ENCODE measurements at places on chromosomes 13 and 19.

DNA sequence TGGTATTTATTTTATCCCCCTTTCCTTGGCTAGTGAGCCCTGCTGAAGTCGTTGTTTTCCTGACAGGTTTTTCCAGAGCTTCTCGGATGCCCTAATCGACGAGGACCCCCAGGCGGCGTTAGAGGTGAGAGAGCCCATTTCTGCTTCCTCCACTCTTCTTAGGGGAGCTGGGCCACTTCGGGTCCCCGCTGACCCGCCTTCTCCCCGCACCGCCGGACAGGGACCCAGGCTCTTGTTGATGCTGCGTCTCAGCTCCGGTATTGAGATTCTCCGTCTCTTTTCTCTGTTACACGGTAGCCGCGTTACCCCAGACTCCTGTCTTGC lies 306 bp downstream of the SUGT1 start:
- no peak for DNase-seq

GRCh38 chr13:99280166-99280565 lies 22.0 kb upstream of the GPR18 start:
- DNase-seq, result no peak

DNA sequence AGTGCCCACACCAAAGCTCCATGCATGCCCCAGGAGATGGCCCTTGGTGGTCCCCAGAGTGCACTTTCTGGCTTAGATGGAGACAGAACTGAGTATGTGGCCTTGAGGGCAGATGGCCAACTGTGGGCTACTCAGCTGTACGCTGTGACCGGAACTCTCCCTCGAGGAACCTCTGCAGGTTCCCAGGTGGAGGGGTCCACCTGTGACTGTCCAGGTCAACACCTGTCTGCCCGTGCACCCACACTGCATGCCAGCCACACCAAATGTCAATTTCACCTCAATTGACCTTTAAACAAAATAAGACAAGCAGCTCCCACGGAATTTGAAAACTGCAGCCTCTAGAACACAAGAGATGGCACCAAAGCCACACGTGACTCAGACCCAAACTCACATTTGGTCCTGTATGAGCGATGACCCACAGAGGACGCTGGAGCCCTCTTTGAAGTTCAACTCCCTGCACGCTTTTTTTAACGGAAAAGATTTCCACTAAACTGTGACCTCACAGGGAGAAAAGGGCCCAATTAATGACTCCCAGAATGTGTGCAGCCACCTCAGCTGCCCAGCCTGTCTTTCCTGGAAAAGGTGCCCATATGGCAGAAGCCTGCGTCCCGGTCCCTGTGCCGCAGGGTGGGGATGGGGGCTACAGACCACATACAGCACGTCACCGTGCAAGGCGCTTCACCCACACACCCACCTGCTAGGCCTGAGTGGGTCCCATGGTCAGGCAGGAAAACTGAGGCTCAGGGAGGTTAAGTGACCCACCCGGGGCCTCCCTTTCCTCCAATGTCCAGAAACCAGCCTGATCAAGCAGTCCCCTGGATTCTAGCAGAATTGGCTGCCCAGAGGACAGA lies 47.7 kb downstream of the KLF2 start:
- no peak for DNase-seq

- no peak for DNase-seq
Observed at GRCh38 chr19:5253406-5254110, 87.1 kb downstream of the PTPRS start.

DNA sequence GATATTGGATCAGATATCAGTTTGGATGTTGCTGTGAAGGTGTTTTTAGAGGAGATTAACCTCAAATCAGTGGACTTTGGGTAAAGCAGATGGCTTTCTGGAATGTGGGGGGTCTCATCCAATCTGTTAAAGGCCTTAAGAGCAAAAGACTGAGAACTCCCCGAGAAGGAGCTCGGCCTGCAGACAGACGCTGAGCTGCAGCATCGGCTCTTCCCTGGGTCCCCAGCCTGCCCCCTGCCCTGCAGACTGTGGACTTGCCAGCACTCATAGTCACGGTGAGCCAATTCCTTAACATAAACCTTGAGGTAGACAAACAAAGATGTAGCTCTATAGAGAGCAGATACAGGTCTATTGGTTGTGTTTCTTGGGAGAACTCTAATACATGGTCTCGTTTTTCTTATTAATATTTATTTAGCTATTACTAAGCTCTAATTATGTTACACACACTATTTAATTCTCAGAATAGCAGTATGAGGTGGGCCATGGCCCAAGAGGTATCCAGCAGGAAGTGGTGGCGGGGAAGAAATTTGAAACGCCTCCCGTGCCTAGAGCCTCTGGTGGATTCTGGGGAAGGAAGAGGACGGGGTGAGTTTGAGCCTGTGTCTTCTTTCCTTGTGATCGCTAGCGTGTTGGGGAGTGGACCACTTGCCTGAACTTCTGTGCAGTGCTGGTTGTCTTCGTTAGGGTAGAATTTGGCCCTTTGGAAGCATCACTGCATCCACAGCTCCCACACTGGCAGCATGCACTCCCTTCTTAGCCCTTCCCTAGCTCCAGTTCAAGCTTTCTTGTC lies 305.3 kb downstream of the TEX29 start:
- no peak for DNase-seq

- DNase-seq, result no peak
Observed at GRCh38 chr19:39518458-39518857, 3.5 kb downstream of the SELENOV start.

All from stimulated activated CD4-positive, alpha-beta T cell treated with anti-CD3 and anti-CD28 coated beads, Interleukin-1b, Interleukin-23, amount 100 ng/mL, for 1 hour (primary cell).